ENCODE measurements at places on chromosomes 2 and 18.

- no peak for DNase-seq
Observed at GRCh38 chr2:238869293-238870124, 21.6 kb downstream of the TWIST2 start.

- DNase-seq: no peak
Observed at GRCh38 chr2:67649331-67650261, 252.5 kb downstream of the ETAA1 start.

- no peak for DNase-seq
Observed at GRCh38 chr18:53224128-53224778, 884.3 kb downstream of the DCC start.

GRCh38 chr2:109057686-109058085 lies 68.7 kb upstream of the EDAR start:
- no peak for DNase-seq

- DNase-seq: peak; percentile 13
Observed at GRCh38 chr2:172083628-172084394, 1.5 kb upstream of the DLX1 start.

DNA sequence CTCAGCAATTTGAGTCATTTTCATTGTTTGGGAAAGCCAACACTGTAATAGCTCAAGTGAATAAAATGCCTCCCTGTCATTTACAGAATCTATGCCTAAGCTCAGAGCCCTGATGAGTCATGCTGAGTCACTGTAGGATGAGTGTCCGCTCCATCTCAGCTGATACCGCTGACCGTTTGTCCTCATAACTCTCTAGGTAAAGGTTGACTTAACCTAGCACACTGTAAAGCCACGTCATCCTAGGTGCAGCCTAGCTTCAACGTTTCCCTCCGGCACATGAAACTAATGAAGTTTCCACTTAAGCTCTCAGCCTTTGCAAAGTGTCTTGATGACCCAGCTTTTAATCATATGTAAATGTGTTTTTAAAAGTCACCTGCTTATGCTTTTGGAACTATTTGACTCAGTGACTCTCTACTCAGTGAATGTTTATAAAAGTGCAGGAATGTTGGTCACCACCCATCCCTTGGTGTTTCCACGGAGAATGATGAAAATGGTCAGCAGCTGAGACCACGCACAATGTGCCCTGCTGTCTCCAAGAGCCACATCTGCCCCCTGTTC lies 154.0 kb downstream of the PMAIP1 start:
- DNase-seq: no peak

DNA sequence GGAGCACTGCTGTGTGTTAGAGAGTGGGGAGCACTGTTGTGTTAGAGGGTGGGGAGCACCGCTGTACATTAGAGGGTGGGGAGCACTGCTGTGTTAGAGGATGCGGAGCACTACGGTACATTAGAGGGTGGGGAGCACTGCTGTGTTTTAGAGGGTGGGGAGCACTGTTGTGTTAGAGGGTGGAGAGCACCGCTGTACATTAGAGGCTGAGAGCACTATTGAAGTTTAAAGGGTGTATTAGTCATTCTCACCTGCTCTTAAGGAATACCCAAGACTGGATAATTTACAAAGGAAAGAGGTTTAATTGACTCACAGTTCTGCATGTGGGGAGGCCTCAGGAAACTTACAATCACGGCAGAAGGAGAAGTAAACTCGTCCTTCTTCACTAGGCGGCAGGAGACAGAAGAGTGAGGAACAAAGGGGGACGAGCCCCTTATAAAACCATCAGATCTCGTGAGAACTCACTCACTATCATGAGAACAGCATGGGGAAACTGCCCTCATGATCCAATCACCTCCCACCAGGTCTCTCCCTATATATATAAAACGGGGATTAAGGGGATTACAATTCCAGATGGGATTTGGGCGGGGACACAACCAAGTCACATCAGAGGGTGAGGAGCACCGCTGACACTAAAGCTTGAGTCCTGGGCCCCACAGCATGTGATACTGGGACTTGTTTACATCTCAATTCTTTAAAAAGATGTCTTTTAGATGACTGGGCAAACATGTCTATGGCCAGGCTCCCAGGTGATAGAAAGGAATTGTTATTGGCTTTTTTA lies 19.5 kb upstream of the AGXT start:
- DNase-seq: no peak

DNA sequence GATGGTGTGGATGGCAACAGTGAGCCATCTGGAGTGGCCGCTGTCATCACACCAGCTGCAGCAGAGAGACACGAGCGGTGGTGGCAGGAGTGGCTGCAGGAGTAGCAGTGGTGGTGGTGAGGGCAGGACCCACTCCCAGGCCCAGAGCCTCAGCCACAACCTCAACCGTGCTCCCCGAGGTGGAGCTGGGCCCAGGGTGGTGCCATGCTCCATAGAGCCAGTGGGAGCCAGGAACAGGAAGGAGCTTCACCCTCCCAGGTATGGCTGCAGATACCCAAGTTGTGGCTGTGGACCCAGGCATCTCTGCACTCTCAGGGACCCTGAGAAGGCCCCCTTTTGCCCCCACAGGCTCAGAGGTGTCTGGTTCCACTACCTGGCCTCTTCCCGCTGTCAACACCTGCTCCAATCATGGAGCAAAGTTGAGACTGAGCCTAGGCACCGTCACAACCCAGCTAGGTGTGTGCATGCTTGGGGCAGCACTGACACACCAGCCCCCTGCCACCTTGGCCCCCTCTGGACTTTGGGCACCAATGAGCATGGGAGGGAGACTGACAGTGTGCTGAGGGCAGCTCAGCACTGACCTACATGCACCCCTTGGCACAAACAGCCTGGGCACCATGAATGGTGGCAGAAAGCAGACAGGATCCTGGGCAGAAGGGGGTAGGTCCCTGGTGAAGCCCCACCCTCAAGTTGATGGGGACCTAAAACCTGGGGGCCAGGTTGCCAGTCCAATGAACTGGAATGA lies 188.9 kb downstream of the NDUFA10 start:
- no peak for DNase-seq

- DNase-seq: no peak
Observed at GRCh38 chr18:3055816-3056215, 42.9 kb upstream of the LPIN2 start.

DNA sequence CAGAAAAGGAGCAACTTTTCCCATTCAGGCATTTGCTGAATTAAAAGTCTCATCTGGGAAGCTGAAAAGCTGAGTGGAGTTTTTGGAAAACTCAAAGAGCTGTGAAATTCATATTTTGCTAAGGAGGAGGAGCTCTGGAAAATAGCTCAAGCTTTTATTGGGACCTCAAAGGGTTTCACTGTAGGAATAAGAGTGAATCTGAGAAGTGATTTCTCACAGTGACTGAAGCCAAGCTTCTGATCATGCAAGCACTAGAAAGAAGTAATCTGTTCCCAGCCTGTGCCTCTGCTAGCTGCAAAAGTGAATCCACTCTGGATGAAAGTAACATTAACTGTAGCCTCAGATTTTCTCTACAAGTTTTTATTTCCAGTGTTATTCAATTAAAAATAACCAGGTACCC lies 283.3 kb downstream of the PTPRM start:
- DNase-seq: no peak

GRCh38 chr2:145957929-145958328 lies 1438.0 kb upstream of the ZEB2 start:
- no peak for DNase-seq

DNA sequence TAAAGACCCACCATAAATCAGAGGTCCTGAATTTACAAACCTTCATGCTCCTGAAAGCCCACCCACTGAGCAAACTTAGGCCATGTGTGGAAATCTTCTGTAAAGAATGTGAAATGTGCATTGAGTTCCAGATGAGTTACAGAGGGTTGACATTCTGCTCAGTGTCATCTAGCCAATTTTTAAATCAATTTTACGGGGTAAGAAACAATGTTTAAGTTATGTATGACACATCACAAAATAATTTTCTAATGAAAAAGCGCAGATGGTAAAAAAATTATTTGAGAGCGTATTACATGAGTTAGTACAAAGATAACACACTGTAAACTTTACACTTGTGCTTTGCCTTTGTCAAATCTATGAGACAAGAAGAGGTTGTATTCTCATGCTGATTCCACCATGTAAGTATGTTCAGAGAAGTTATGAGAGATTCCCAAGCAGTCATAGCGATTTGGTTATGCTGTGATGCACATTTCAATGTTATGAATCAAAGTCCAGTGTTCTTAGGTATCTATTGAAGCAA lies 446.3 kb downstream of the ADCYAP1 start:
- DNase-seq: no peak

DNA sequence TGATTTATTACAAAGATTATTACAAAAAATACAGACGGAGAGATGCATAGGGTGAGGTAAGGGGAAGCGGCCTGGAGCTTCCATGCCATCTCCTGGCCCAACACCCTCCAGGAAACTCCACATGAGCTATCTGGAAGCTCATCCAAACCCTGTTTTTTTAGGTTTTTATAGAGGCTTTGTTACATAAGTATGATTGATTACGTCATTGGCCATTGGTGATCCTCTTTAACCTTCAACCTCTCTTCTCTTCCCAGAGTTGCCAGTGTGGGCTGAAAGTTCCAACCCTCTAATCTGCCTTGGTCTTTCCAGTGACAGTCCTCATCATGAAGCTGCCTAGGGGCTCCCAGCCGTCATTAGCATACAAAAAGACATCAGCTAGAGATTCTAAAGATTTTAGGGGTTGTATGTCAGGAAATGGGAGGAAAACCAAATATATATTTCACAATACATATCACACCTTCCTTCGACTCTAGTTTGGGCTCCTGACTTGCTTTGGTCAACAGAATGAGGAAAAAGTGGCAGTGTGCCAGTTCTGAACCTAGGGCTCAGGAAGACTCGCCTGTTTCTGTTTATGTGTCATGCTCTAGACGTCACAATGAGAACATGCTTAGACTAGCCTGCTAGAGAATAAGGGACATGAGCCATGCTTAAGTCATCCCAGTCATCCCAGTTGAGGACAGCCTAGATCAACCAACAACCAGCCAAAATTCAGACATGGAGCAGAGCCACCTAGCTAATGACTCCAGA lies 54.1 kb downstream of the ETAA1 start:
- DNase-seq: no peak

DNA sequence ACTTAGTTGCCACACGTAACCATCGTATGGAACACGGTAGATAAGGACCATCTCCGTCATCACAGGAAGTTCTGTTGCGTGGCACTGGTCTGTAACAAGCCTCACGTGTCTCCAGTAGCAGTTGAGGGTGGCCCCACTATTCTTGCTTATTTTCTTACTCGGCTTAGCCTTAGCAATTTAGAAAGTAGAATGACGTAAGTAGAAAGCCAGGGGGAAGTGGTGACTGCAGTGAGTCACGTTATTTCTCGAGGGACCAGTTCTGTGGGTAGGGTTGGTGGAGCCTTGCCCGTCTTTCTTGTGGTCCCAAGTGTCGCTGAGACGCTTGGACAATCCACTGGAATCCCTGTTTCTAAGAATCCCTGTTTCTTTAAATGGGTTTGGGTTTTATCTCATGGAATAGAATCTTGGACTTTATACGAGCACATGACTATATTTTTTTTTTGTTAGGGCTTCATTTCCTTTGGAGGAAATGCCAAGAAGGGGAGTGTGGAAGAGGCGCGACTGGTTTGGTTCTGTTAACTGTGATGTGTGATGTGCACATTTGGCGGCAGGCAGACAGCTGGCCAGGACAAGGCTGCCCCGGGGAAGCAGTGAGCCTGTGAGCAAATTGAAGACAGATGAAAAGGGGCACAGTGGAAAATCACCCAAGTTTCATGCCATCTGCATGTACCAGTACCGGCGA lies 96.2 kb downstream of the CABLES1 start:
- DNase-seq: no peak

DNA sequence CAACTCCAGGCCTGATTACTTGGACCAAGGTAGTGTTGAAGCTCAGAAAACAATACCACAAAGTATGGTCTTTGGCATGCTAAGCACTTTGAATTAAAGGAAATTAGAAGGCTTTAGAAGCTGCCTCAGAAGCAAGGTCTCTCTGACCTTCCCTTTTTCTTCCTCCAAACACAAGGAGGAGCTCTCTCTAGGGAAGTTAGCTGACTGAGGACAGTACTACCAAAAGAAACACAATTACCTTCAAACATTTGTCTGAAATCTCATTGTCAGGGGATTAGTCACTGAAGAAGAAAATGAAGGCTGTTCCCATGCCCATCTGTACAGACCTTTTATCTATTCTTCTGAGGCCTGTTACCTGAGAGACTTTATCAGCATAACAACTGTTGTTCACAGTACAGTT lies 279.3 kb downstream of the CDH20 start:
- no peak for DNase-seq

DNA sequence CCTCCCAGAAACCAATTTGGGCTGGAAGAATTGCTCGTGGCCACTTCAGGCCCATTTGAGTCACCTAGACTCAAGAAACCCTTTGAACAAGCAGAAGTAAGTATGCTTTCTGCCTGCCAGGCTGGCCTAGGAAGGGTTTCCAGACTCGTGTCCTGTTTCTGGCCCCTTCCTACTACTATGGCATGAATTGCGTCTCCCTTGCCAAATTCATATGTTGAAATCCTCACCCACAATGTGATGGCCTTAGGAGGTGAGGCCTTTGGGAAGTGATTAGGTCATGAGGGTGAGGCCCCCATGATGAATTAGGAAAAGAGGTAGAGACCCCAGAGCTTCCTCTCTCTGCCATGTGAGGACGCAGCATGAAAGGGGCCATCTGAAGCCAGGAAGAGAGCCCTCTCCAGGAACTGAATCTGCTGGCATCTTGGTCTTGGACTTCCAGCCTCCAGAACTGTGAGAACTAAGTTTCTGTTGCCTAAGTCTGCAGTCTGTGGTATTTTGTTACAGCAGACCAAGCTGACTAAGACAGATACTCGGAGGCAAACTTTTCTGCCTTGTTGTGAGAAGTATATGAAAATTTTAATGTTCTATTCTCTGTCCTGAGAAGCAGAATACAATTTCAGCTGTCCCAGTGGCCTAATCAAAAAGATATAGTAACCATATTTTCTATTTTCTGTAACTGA lies 13.1 kb downstream of the GPR45 start:
- DNase-seq: no peak

GRCh38 chr2:96893289-96894150 lies 23.6 kb upstream of the SEMA4C start:
- DNase-seq: no peak

GRCh38 chr2:30527859-30528258 lies 80.8 kb downstream of the LCLAT1 start:
- DNase-seq: no peak

DNA sequence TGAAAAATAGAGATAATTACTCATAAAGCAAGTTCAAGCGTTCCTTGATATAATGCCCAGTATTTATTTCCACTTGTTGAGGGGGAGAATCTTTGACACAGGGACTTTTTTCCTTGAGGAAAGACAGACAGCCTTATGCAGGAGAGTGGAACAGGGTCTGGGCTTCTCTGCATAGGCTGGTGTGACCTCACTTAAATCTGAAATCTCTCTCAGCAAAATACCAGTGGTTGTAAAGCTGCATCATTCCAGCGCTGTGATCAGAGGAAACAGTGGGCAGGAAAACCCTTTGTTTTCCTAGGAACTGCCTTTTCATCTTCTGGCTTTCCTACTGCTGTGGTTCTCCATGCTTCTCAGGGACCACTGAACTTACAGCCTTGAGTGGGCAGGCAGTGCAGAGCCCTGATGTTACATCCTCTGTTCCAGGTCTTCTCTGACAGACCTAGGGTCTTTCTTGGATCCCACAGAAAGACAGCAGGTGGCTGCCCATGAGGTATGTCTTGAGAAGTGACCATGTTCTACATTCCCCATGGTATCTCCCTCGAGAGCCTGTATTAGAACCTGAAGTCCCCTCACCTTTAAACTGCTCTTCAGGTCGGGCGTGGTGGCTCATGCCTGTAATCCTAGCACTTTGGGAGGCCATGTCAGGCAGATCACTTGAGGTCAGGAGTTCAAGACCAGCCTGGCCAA lies 17.6 kb upstream of the MAP4K4 start:
- no peak for DNase-seq

- no peak for DNase-seq
Observed at GRCh38 chr2:27191070-27191829, 20.6 kb upstream of the ATRAID start.

Measured in right renal cortex interstitium (tissue), 3 donors.